Stimulated activated naive CD8-positive, alpha-beta T cell treated with anti-CD3 and anti-CD28 coated beads, Interleukin-15, Interleukin-2, amounts not matched to agents 100 U/mL and 50 U/mL, for 24 hours (primary cell): ENCODE measurements at places on chromosomes 2 and 18.

DNA sequence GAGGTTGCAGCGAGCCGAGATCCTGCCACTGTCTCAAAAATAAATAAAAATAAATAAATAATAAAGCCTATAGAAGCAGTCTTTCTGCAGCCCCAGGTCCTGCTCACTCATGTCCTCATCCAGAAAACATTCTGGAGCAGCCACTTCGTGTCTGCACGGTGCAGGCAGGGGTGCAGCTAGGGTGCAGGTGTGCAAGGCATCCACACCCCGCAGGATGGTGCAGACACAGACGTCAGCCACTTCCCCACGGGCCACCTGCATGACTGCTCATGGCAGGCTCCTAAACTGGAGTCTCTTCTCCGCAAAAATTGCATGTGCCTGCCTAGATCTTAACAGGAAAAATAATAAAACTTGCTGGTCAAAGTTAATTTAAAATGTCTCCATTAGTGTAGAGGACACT is 80.2 kb upstream of the SNTG2 start:
- DNase-seq = no peak

DNA sequence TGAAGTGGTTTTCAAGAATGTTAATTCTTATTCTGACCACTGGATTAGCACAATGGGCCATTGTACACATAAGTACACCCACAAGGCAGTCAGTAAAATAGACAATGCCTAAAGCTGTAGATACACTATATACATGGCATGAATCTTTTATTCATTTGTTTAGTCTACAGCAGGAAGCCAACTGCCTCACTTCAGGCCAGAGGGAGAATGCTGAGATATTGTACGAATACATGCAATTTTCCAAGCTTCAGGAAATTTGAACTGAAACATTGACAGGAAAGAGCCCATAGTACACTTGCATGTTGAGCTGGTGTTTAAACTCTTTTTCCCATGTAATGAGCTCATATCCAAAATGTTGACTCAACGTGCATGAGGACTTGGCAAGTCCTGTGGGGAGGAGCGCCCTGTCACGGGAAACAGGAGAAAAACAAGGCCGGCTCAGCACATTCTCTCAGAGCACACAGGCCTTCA is 111.6 kb upstream of the CYP1B1 start:
- DNase-seq = no peak

DNA sequence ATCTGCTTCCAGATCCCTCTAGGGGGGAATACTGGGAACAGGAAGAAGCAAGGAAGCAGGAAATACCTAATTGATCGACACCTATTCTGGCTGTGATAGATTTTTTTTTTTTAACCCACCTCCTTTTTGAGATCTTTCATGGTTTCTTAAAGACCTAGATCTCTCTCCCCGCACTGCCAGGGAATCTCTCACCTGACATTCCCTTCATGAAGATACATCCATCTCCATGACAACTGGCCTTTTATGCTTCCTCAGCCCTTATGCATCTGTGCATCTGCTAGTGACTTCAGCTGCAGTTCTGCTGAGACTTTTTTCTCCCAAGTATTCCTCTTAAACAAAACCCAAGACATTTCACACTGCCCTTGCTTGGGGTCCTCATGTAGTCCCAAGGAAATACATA is 21.1 kb upstream of the CPO start:
- no peak for DNase-seq

DNA sequence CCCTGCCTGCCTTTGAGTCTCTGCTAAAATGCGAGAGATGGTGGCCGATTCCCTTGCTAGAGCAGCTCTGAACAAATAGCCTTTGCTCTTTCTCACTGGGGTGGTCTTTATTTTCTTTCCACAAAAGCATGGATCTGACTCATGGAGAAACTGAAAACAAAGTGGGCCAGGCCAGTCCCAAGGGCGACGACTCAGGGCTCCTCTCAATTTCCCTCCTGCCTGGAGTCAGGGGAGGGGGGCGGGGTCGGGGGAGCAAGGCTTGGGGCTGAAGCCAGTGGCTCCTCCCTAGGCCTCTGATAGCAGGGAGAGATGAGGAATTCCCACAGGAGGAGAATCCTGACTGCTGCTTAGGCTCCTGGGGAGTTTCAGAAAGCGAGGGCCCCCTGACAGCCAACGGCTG is 17.1 kb upstream of the IL1R2 start:
- DNase-seq = no peak

DNA sequence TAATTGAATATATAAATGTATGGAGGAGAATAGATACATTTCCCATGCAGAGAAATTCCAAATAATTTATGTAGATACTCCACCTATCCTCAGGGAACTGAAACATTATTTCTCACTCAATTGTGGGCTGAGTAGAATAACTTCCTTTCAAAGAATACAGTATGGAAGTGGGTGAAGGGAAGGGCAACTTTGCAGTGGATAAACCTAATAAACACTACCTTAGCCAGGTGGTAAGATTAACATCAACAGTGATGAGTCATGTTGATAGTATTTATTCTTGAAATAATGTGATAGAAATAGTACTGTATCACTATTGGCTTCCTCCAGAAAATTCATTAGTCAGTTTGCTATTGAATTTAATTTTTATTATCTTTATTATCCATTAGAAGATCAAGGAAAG is 716.4 kb upstream of the CHAC2 start:
- no peak for DNase-seq

GRCh38 chr18:9392726-9393125 is 58.2 kb downstream of the TWSG1 start:
- no peak for DNase-seq
